ENCODE measurements at places on chromosomes 5 and 9.

DNA sequence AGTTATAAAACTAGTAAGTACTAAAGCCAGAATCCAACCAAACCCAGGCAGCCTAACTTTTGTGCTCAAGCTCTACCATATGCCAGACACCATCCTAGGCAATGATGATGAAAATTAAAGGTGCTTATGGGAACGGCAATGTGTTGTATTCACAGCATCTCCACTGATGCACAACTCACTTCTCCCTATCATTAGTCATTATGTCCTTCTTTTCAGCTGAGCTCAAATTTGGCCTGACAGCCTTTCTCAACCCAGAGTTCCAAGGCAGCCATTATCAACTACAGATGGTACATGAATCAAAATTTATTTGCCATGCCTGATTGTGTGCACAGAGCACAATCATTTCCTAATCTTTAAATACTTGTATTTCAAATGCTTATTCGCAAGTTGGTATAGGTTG is 121.6 kb upstream of the TNPO1 start:
- no peak for DNase-seq

DNA sequence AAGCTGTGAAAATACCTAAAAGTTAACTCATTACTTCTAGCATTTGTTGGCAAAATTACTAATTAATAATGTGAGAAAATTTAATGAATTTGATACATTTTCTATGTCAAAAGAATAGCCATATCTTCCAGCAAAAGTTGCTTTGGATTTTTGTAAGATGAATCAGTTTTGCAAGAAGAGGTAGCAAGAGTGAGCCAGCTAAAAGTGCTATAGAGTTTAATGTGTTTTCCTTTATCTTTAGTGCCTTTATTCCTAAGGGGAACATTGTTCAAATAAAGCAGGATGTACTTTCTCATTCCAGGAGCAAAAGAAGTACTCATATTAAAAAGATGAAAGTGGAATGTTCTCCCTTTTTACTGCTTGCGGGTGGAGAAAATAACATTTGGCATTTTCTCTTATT is 622.2 kb downstream of the ANXA1 start:
- no peak for DNase-seq

- no peak for DNase-seq
These were observed 33.3 kb upstream of the DAPK1 start for GRCh38 chr9:87464110-87464991.

DNA sequence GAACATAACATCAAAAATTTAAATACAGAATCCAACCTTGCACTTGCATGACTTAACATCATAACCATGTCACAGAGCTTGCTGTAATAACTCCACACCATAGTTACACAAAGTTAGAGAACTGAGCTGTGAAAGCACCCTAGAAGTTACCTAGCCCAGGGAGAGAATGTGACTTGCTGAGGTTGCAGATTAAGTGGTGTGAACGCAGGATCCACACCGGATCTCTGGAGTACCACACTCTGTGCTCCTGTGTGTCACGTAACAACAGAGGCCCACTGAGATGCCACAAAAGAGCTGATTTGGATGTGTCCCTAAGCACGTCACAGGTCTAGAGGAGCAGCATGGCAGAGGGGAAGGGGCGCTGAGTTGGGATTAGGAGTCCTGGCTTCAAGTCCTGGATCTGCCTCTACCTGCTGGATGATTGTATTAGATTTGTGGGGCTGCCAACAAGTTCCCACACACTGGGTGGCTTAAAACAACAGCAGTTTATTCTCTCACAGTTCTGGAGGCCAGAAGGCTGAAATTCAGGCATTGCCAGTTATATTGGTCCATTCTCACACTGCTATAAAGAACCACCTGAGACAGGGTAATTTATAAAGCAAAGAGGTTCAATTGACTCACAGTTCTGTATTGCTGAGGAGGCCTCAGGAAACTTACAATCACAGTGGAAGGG is 213.3 kb upstream of the TBC1D2 start:
- no peak for DNase-seq

- DNase-seq, result no peak
These were observed 21.5 kb upstream of the TGFBI start for GRCh38 chr5:136007271-136007670.

GRCh38 chr5:78624011-78624541 is 24.5 kb downstream of the LHFPL2 start:
- DNase-seq, result no peak

GRCh38 chr5:68467794-68468193 is 252.2 kb downstream of the PIK3R1 start:
- DNase-seq, result no peak

Data from stimulated activated CD8-positive, alpha-beta memory T cell treated with anti-CD3 and anti-CD28 coated beads, Interleukin-2, amount 100 ng/mL, for 1 hour (primary cell).